ENCODE measurements at places on chromosomes 4 and X. TPM values are rescaled to one million over a fixed set of nuclear protein-coding genes. Genes with fewer than 3 reads are reported as not detected.

Gene MTNR1A
- total RNA-seq: not detected

Gene SPANXD
- total RNA-seq: not detected

Gene LCORL
- total RNA-seq: 12.0 TPM

DNA sequence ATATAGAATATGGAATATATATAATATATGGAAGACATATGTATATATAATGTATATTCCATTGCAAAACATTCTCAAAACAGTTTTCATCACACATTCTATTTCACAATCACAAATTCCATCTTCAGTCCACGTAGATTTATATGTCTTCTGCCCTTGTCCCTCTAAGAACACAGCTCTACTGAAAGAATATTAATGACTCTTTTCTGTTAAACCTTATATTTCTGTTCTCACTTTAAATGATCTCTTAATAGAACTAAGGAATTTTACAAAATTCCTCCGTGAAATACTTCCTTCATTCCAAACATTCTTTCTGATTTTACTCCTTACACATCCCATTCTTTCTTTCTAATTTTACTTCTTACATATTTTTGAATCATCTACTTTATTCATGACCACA is 1043.1 kb upstream of the PABPC4L start:
- DNase-seq: no peak

DNA sequence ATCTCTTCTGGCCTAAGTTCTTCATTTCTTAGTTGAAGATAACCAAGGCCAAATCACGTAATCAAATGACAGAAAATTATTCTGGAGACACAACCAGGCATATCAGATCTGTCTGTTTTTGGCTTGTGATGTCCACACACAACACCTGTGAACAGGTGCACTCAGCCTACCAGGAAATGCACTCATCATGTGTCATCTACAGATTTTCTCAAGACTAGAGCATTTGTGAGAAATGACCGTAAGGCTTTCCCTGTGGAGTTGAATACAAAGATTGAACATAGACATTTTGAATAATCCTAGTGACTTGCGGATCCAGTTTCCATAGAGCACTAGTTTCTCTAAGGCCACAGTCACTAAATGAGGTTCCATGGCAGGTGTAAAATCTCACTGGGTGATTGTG is 26.7 kb upstream of the CXCL8 start:
- no peak for DNase-seq

- DNase-seq: no peak
These were observed 184.1 kb downstream of the MID1IP1 start for GRCh38 chrX:38985375-38985774.

DNA sequence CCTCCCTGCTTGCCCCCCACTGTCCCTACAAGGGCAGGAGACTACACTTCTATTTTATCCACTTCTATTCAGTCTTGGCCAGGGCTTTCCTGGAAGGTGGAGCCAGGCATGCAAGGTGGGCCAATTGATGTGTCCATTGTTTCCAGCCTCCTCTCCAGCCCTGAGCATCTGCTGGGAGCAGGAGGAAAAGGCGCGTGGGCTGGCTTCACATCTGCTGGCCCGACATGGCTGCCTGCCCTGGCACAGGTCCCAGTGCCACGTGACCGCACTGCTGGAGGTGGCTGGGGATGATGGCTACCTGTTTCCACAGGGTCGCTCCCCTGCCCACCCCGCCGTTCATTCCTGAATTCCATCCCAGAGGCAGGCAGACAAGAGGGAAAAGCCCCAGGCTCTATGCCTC is 247.7 kb downstream of the AFAP1 start:
- no peak for DNase-seq

GRCh38 chr4:35835893-35836292 is 408.4 kb downstream of the ARAP2 start:
- no peak for DNase-seq

DNA sequence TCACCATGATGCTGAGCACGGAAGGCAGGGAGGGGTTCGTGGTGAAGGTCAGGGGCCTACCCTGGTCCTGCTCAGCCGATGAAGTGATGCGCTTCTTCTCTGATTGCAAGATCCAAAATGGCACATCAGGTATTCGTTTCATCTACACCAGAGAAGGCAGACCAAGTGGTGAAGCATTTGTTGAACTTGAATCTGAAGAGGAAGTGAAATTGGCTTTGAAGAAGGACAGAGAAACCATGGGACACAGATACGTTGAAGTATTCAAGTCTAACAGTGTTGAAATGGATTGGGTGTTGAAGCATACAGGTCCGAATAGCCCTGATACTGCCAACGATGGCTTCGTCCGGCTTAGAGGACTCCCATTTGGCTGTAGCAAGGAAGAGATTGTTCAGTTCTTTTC is 4.0 kb downstream of the HNRNPH2 start:
- DNase-seq: no peak

GRCh38 chr4:8165374-8165896 is 6.8 kb upstream of the ABLIM2 start:
- DNase-seq: no peak

- DNase-seq: no peak
These were observed 2054.9 kb downstream of the PCDH7 start for GRCh38 chr4:32775049-32775448.

- no peak for DNase-seq
These were observed 321.0 kb downstream of the OPHN1 start for GRCh38 chrX:68112321-68112720.

All from liver (tissue), 10 donors.